ENCODE measurements at places on chromosomes 13 and 19. TPM values are rescaled to one million over a fixed set of nuclear protein-coding genes. Genes with fewer than 3 reads are reported as not detected.

Gene ZNF563
- 4.2 TPM for total RNA-seq

DNA sequence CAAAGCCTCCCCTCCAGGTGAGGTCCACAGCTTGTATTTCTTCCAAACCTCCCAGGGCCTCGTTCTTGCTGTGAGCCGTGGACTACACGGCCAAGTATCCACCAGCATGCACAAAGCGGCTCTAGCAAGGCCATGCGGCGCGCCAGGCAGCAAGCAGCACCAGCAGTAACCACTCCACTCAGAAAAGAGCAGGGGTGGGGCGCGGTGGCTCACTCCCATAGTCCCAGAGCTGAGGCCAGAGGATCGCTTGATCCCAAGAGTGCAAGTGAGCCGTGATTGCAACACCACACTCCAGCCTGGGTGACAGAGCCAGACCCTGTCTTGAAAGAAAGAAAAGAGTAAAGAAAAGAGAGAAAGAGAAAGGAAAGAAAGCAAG lies 4.7 kb downstream of the CCDC8 start:
- H3K4me1 ChIP-seq, result peaks cover 13% of the 10 kb centered on the region
- H3K27me3 ChIP-seq, result peaks cover 63% of the 10 kb centered on the region
- H3K27ac ChIP-seq, result peak overlapping the region; percentile 24

Gene AMER2
- total RNA-seq, result not detected

GRCh38 chr13:20264271-20265018 lies 32.3 kb upstream of the GJB6 start:
- no peaks in the 10 kb centered on the region for H3K27me3 ChIP-seq
- no peaks in the 10 kb centered on the region for H3K4me1 ChIP-seq
- no peak for DNase-seq
- H3K27ac ChIP-seq, result no peak overlapping the region

Gene SHD
- total RNA-seq, result not detected

- H3K27ac ChIP-seq, result no peak overlapping the region
- H3K4me1 ChIP-seq, result no peaks in the 10 kb centered on the region
- peaks cover 54% of the 10 kb centered on the region for H3K36me3 ChIP-seq
- no peak for DNase-seq
- no peak overlapping the region for H3K4me3 ChIP-seq
Measured at GRCh38 chr13:19658831-19659230, 25.4 kb downstream of the MPHOSPH8 start.

Gene SYCN
- not detected for total RNA-seq

DNA sequence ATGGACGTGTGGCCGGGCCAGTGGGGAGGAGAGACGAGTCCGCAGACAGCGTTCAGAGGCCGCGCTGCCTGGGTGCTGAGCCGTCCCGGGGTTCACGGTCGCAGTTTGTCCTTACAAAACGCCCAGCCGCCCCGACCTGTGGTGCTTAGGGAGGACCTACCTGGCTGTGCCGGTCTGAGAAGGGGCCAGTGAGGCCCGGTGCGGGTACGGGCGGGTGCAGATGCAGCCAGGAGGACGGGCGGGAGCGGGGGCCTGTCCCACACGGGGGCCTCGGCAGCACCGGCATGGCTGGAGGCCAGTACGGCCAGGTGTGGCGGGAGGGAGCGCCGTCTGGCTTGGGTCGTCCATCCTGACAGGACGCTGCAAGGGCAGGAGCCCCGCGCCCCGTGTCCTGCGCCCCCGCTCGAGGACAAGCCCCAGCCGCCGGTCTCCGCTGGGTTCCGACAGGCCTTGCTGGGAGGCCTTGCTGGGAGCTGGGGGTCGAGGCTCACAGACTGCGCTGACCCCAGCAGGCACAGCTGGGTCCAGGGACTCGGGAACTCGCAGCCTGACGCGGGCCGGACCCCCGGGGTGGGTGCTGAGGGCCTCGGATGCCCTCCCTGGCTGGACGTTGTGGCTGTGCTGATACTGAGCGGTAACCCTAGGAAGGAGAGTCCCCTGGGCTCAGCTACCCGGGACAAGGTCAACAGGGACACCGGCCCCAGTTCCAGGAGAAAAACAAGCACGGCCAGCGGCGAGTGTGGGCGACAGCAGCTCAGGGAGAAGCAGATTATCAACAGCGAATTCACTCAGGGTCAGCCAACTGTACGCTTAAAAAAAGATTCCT lies 5.3 kb upstream of the PROZ start:
- H3K27ac ChIP-seq, result peak overlapping the region; percentile 72
- peak overlapping the region; percentile 55 for H3K4me3 ChIP-seq
- no peaks in the 10 kb centered on the region for H3K27me3 ChIP-seq
- H3K4me1 ChIP-seq, result peaks cover 10% of the 10 kb centered on the region

GRCh38 chr19:40598918-40599307 lies 2.3 kb upstream of the LTBP4 start:
- DNase-seq, result no peak
- peaks cover 46% of the 10 kb centered on the region for H3K4me1 ChIP-seq
- H3K27me3 ChIP-seq, result peaks cover 51% of the 10 kb centered on the region
- H3K27ac ChIP-seq, result no peak overlapping the region

DNA sequence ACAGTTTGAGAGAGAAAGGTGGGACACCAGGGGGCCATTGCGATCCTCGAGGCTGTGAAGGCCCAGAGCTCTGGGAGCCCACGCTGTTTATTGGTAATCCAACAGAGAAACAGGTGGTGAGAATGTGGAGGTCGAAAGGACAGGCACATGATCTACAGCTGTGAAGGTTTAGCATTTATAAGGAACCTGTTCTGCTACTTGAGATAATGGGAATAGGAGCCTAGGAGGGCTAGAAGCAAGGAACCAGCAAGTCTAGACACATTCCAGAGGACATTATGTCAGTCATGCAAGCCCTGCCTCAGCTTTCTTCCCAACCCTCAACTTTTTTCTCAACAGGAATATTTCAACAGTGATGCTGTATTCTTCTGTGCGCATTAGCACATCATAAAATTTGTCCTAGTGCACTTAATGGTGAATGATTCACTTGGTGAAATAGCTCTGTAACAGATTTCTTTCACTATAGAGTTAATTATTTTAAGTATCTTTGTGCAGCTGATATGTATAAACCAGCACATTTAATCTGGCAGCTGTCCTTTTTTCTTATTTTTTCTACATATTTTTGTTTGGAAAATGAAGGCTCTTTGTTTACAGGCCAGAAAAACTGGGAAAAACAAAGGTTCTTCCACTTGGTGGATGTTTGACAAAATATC lies 25.4 kb downstream of the ZNF90 start:
- no peaks in the 10 kb centered on the region for H3K27me3 ChIP-seq
- no peak for DNase-seq
- H3K36me3 ChIP-seq, result no peaks in the 10 kb centered on the region
- H3K4me3 ChIP-seq, result no peak overlapping the region

DNA sequence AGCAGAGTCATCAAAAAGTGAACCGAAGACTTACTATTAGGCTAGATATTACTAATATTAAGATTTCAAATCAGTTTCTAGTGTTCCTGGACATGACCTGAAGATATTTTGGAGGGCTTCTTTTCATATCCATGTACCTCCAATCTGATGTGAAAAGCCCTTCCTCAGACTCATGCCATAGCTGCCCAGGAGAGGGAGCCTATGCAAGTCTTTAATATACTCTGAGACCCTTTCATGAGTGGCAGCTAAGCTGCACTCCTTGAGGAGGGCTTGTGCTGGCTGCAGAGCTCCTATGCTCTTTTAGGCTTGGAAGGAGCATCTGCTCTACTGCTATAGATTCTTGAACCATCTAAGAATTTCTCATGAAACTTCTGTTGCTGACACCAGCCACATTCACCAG lies 715.3 kb downstream of the OLFM4 start:
- no peak for DNase-seq
- no peaks in the 10 kb centered on the region for H3K4me1 ChIP-seq
- H3K4me3 ChIP-seq, result no peak overlapping the region
- H3K27ac ChIP-seq, result no peak overlapping the region
- H3K27me3 ChIP-seq, result no peaks in the 10 kb centered on the region

DNA sequence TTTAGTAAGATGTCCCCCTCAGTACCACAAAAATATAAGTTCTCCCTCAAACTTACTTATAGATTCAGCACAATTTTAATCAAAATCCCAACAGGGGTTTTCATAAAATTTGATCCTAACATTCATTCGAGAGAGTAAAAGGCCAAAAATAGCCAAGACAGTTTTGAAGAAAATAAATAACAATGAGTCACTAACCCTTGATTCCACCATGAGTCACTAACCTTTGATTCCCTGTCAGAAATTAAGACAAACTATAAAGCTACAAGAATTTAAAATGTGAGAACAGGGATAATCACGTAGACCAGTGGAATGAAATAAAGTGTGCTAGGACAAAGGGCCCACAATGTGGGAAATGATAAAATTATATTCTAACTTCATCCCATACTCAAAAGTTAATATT lies 320.3 kb downstream of the SUCLA2 start:
- no peaks in the 10 kb centered on the region for H3K4me1 ChIP-seq
- no peak overlapping the region for H3K4me3 ChIP-seq
- H3K27me3 ChIP-seq, result no peaks in the 10 kb centered on the region

- H3K27me3 ChIP-seq, result no peaks in the 10 kb centered on the region
- peaks cover 6% of the 10 kb centered on the region for H3K36me3 ChIP-seq
- DNase-seq, result no peak
- H3K4me3 ChIP-seq, result no peak overlapping the region
Measured at GRCh38 chr19:58007285-58007684, 4.7 kb upstream of the ZNF606 start.

Gene C19orf38
- 7.4 TPM for total RNA-seq

DNA sequence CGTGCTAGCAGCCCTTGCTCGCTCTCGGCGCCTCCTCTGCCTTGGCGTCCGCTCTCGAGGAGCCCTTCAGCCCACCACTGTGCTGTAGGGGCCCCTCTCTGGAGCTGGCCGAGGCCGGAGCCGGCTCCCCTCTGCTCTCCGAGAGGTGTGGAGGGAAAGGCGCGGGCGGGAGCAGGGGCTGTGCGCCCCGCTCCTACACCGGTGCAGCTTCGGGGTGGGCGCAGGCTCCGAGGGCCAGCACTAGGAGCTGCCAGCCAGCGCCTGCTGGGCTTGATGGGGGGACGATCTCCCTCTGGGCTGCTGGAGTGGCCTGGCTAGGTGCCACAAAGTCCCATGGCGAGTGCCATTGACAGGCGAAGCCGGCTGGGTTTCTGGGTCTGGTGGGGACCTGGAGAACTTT lies 365.5 kb downstream of the SLITRK1 start:
- DNase-seq, result peak; percentile 52
- no peaks in the 10 kb centered on the region for H3K27me3 ChIP-seq
- H3K4me3 ChIP-seq, result no peak overlapping the region

- H3K27me3 ChIP-seq, result no peaks in the 10 kb centered on the region
- peaks cover 18% of the 10 kb centered on the region for H3K4me1 ChIP-seq
- H3K27ac ChIP-seq, result peak overlapping the region; percentile 47
- H3K36me3 ChIP-seq, result no peaks in the 10 kb centered on the region
- H3K4me3 ChIP-seq, result no peak overlapping the region
Measured at GRCh38 chr19:14023404-14024235, 4.3 kb upstream of the RLN3 start.

DNA sequence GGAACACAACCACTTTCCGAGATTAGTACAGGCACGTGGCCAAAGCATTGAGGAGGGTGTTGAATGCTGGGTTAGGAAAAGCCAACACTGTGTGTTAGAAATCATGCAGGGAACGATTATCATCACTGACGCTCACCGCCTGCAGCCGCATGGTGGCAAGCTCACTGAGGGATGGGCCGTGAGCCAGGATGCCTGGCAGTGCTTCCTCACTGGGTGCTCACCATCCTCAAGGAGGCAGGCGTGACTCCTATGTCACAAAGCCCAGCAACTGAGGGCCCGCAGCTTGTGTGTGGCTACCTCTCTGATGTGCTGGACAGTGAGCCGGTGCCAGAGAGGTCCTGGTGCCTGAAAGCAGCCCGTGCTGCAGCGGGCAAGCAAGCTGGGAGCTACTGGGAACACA lies 30.4 kb upstream of the TIMM44 start:
- no peak overlapping the region for H3K4me3 ChIP-seq
- H3K4me1 ChIP-seq, result no peaks in the 10 kb centered on the region
- DNase-seq, result no peak
- no peak overlapping the region for H3K27ac ChIP-seq
- H3K36me3 ChIP-seq, result peaks cover 52% of the 10 kb centered on the region
- no peaks in the 10 kb centered on the region for H3K27me3 ChIP-seq

Gene ZNF682
- total RNA-seq, result 9.6 TPM

Gene PCDH8
- not detected for total RNA-seq

Gene OR10H4
- not detected for total RNA-seq

Gene KLK15
- total RNA-seq, result not detected

DNA sequence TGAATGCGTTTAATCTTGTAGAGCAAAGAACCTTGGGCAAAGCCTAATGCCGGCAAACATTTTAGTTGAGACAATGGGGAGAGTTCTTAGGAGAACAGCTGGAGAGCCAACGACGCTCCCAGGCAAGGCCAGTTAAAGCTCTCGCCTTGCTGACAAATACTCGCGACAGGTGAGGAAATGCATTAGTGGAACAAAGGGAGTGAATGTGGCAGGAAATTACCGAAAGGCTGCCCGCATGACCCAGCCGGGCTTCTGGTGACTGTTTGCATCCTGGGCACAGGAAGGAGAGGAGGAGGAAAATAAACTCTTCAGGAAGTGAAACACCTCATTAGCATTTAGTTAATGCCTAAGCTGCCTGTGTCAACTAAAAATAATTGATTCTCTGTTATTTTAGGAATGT lies 74.6 kb downstream of the SHISA2 start:
- DNase-seq, result no peak
- no peak overlapping the region for H3K27ac ChIP-seq
- no peaks in the 10 kb centered on the region for H3K4me1 ChIP-seq

Gene TMPRSS9
- total RNA-seq, result not detected

DNA sequence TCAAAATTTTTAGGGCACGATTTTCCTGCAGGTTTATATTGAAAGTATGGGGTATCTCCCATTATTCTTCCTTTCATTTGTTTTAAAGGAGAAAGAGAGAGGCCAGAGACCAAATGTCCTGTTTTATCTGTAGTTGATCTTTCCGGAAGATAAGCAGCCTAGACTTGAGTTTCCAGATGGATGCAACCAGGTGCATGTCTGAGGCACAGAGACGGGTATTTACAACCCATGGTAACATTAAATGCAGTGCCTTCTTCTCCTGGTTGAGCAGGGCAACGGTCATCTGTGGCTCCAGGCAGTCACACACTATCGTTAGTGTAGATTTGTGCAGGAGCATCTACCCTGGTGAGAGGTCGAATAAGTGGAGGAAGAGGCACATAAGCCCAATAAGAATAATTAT lies 1507.1 kb downstream of the UQCRFS1 start:
- no peaks in the 10 kb centered on the region for H3K36me3 ChIP-seq
- no peaks in the 10 kb centered on the region for H3K27me3 ChIP-seq
- no peaks in the 10 kb centered on the region for H3K4me1 ChIP-seq
- H3K27ac ChIP-seq, result no peak overlapping the region
- no peak overlapping the region for H3K4me3 ChIP-seq

- H3K36me3 ChIP-seq, result no peaks in the 10 kb centered on the region
- DNase-seq, result no peak
- no peak overlapping the region for H3K27ac ChIP-seq
- H3K4me1 ChIP-seq, result no peaks in the 10 kb centered on the region
Measured at GRCh38 chr13:45933203-45933908, 81.8 kb upstream of the SIAH3 start.

DNA sequence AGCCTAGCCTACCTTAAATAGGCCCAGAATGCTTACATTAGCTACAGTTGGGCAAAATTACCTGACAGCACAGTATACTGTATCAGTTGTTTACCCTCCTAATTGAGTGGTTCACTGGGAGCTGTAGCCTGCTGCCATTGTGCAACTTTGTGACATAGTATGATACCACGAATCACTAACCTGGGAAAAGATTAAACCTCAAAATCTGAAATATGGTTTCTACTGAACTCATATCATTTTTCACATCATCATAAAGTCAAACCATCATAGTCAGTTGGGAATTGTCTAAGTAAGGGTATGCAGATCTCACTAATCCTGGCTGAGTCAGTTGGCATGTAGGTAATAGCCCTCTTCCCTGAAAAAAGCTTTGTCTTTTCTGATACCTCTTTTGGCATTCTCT lies 9.2 kb downstream of the PAN3 start:
- H3K4me3 ChIP-seq, result no peak overlapping the region
- H3K27me3 ChIP-seq, result no peaks in the 10 kb centered on the region
- H3K36me3 ChIP-seq, result no peaks in the 10 kb centered on the region
- no peak overlapping the region for H3K27ac ChIP-seq

Measured in upper lobe of right lung (tissue), 1 donor.